ENCODE measurements at places on chromosomes 3 and 15.

- no peak overlapping the region for H3K4me3 ChIP-seq
- H3K27ac ChIP-seq = no peak overlapping the region
- H3K27me3 ChIP-seq = no peaks in the 10 kb centered on the region
- no peaks in the 10 kb centered on the region for H3K36me3 ChIP-seq
- no peaks in the 10 kb centered on the region for H3K4me1 ChIP-seq
Measured at GRCh38 chr3:10483686-10484345, 21.6 kb downstream of the ATP2B2 start.

GRCh38 chr3:41518626-41519025 lies 319.3 kb downstream of the CTNNB1 start:
- no peaks in the 10 kb centered on the region for H3K36me3 ChIP-seq
- no peak for DNase-seq
- no peak overlapping the region for H3K27ac ChIP-seq

DNA sequence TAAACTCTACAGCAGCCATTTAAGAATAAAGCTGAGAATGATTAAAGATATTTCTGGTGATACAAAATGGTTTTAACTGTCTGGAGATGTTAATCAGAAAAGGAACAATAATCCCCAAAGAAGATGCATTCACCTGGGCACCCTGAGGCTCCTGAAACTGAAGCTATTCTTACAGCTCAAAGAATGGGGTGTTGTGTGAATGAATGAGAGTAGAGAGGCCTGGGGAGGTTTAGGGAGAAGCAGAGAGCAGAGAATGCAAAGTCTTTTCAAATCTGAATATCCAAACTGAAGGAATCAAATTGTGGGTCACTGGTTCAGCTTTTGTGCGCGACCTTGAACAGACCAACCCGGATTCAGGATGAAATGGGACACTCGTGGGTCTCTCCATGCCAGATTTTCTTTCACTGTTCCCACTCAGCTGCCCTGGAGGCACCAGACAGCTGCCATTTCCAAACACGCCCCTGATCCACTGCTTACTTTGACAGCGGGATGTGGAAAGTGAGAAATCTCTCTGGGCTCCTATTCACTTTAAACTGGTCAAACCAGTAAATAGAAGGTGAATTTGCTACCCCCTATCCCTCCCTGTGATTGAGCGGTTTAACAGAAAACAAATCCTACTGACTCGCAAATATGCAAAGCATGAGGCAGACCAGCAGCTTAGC lies 485.5 kb upstream of the THBS1 start:
- no peak for DNase-seq
- no peak overlapping the region for H3K27ac ChIP-seq
- H3K27me3 ChIP-seq = no peaks in the 10 kb centered on the region
- no peak overlapping the region for H3K4me3 ChIP-seq

- H3K27me3 ChIP-seq = no peaks in the 10 kb centered on the region
- no peaks in the 10 kb centered on the region for H3K36me3 ChIP-seq
- H3K27ac ChIP-seq = no peak overlapping the region
- H3K4me3 ChIP-seq = no peak overlapping the region
Measured at GRCh38 chr3:103785017-103785416, 1350.2 kb downstream of the ZPLD1 start.

DNA sequence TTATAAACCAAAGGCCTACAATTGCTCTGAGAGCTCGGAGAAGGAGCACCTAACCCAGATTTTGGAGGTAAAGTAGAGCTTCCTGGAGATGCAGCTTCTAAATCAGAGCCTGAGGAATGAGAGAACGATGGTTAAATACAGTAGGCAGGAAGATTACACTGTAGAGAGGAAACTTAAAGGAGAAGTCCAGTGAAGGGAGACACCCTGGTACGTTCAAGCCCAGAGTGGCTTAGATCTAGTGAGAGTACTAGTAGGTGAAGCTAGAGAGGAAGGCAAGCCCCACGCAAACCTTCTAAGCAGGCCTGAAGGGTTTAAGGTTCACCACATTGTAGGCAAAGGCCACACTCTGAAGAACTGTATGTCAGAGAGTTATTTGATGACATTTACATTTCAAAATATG lies 33.4 kb downstream of the SLC49A4 start:
- H3K4me3 ChIP-seq = no peak overlapping the region
- no peak overlapping the region for H3K27ac ChIP-seq
- DNase-seq = no peak
- H3K36me3 ChIP-seq = peaks cover 40% of the 10 kb centered on the region

GRCh38 chr15:83248151-83249029 lies 36.1 kb downstream of the BNC1 start:
- no peak overlapping the region for H3K27ac ChIP-seq
- H3K4me3 ChIP-seq = no peak overlapping the region
- H3K27me3 ChIP-seq = peaks cover 40% of the 10 kb centered on the region
- H3K36me3 ChIP-seq = no peaks in the 10 kb centered on the region
- DNase-seq = peak; percentile 37
- no peaks in the 10 kb centered on the region for H3K4me1 ChIP-seq

All from heart right ventricle (tissue), 16 donors.